ENCODE measurements at places on chromosomes 3 and 15.

GRCh38 chr3:14899993-14900618 is 47.3 kb upstream of the NR2C2 start:
- no peak for DNase-seq

- peak; percentile 94 for DNase-seq
Observed at GRCh38 chr3:27368831-27369607, at the start of gene NEK10. NEK10 (minus strand) TSS chr3:27369383; CDS start chr3:27352882, 16,501 bp downstream.

- no peak for DNase-seq
Observed at GRCh38 chr3:66885326-66886000, 112.6 kb upstream of the KBTBD8 start.

DNA sequence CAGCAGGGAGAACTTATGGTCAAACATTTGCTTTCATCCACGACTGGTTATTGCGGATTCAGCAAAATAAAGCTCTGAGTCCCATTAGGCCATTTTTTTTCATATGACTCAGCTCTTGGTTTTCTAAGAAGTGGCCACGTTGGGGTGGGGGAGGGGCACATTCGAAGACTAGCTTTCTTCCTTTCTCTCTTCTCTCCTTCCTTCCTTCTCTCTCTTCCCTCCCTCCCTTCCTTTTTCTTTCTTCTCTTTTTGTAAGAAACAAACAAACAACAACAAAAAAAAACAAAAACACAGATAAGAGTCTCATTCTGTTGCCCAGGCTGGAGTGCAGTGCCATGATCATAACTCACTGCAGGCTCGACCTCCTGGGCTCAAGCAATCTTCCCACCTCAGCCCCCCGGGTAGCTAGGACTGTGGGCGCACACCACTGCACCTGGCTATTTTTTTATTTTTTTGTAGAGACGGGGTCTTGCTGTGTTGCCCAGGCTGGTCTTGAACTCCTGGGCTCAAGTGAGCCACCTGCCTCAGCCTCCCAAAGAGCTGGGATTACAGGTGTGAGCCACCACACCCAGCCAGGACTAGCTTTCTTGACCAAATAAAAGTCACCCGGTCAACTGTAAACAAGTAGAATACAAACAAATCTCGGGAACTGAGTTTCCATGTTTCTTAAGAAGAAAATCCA is 41.6 kb downstream of the ABCC5 start:
- no peak for DNase-seq

DNA sequence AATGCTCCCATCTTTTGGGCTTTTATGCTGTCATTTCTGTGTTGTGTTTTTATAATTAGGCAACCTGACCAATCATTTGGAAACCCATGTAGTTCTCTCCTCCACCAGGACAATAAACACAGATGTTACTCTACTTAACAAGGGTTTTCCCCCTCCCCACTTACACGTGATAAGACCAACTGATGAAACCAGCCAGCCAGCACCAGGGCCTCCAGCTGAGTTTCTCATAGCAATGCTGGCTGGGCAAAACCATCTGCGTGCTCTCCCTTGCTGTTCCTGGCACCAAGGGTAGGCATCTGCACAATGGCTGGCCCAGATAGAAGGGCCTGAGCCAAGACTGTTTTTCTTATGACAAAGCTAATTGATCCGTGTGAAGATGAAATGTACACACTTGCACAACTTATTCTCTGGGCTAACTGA is 310.4 kb downstream of the PLCL2 start:
- DNase-seq, result no peak

- DNase-seq, result no peak
Observed at GRCh38 chr3:147925272-147925671, 516.1 kb downstream of the ZIC1 start.

DNA sequence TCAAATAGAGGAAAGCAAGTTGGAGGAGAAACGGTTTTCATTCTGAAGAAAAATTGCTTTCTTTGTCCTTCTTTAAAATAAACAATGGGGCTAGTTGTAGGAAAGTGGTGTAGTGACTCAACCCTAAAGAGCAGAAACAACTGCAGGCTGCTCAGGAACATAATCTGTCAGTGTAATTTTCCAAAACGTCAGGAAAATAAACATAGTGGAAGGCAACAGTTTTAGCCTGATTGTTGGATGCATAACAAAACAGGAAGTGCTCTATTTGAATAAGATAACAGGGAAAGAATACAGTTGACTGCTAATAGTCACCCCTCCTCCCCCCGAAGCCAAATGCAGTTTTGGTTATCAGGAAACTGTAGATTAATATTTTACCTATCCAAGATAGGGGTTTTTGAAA is 167.6 kb downstream of the ECT2 start:
- no peak for DNase-seq

GRCh38 chr15:81724536-81724935 is 321.3 kb downstream of the MEX3B start:
- DNase-seq, result no peak

DNA sequence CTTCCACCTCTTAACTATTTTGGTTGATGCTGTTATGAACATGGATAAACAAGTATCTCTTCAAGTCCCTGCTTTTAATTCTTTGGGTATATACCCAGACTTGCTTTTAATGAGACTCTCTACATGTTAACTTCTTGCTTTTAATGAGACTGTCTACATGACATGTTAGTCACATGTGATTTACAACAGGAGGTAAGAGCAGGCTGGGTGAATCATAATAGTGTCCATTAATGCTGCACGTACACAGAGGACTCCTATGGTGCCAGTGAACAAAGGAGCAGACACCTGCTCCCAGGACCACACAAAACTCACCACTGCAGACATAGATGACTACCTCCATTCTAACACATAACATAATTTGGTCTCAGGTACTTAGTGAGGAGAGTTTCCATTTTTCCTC is 273.4 kb upstream of the NSMCE3 start:
- DNase-seq, result no peak

DNA sequence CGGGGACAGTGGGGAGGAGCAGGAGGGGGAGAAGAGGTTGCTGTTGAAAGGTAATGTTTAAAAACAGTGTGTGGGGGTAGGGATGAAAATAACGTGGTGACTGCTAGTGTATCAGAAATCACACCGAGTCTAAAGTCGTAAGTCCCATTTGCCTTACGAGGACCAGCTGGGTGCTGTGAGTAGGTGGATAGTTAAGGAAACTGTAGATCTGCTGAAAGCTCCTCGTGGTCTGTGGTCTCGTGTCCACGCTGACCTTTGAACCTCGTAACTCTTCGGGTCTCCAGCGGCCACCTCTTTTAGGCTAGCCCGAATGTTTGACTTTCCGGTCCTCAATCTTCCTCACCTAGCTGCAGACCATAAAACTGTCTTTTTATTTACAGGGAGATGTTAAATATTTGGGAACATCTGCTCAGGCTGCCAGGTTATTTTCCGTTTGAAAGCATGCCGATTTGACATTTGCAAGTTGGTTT is 29.3 kb upstream of the ST3GAL6 start:
- DNase-seq, result peak; percentile 45

- no peak for DNase-seq
Observed at GRCh38 chr15:52749258-52749657, 40.9 kb downstream of the ONECUT1 start.

GRCh38 chr15:34682674-34683073 is 72.1 kb downstream of the GJD2 start:
- DNase-seq, result no peak

DNA sequence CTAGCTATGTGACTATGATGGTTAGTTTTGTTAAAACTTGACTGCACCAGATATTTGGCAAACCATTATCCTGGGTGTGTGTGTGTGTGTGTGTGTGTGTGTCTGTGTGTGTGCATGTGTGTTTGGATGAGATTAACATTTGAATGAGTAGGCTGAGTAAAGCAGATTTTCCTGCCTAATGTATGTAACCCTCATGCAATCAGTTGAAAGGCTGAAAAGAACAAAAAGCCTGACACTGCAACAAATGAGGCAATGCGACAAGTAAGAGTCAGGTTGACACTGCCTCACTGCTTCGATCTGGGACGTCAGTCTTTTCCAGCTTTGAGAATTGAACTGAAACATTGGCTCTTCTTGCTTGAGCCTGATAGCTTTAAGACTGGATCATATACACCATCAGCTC is 643.0 kb downstream of the NAALADL2 start:
- no peak for DNase-seq

- no peak for DNase-seq
Observed at GRCh38 chr3:153041181-153041580, 120.8 kb upstream of the RAP2B start.

GRCh38 chr3:43855674-43856299 is 165.0 kb downstream of the ABHD5 start:
- DNase-seq, result peak; percentile 54

DNA sequence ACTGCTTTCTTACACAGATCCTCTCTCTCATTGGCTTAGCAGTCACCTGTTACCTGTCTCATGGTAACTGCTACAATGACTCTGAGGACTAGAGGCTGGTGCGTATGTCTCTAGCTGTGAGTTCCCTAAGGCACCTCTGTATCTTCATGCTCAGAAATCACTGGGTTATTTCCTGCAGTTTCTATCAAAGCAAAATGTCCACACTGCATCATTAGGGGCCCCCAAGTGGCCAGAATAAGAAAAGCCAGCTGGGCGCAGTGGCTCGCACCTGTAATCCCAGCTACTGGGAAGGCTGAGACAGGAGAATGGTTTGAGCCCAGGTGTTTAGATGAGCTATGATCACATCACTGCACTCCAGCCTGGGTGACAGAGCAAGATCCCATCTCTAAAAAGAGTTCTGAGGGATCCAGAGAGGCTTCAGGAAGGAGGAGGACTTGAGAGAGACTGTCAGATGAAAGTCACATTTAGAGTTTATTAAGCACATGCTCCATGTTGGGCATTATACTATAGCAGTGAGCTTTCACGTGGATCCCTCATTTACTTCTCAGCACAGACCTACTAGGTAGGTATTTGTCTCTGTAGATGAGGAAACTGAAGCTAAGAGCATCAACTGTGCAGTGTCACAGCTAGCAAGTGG is 2.3 kb upstream of the VPS18 start:
- DNase-seq, result no peak
